ENCODE measurements at places on chromosomes 7 and 10. TPM values are rescaled to one million over a fixed set of nuclear protein-coding genes. Genes with fewer than 3 reads are reported as not detected.

Gene PILRA
- total RNA-seq = 52.3 TPM

Gene SYPL1
- total RNA-seq = 93.1 TPM

Gene ITGB8
- total RNA-seq = 11.0 TPM

- no peak for DNase-seq
- H3K27ac ChIP-seq = peak overlapping the region; percentile 60
- no peaks in the 10 kb centered on the region for H3K36me3 ChIP-seq
- no peak overlapping the region for H3K4me3 ChIP-seq
- H3K27me3 ChIP-seq = no peaks in the 10 kb centered on the region
- peaks cover 18% of the 10 kb centered on the region for H3K4me1 ChIP-seq
Measured at GRCh38 chr10:70164163-70164562, 6.2 kb downstream of the SAR1A start.

DNA sequence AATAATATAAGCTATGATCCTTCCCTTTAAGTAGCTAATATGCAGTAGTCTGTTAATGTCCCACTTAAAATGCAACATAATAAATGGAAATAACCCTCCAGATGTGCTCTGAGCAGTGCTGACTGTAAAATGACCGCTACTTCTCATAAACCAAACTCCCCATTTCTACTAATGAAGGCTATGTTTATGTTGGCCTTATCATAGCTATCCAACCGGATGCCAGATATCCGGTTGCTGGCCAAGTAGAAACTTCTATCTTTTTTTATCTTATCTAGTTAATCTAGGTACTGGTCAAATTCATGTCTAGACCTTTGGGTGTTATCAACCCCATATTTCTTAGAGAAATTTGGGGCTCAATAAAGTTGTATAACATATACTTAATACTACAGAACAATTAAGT lies 56.6 kb downstream of the CHRM2 start:
- H3K4me3 ChIP-seq = no peak overlapping the region
- no peaks in the 10 kb centered on the region for H3K27me3 ChIP-seq
- no peaks in the 10 kb centered on the region for H3K36me3 ChIP-seq
- H3K27ac ChIP-seq = no peak overlapping the region

DNA sequence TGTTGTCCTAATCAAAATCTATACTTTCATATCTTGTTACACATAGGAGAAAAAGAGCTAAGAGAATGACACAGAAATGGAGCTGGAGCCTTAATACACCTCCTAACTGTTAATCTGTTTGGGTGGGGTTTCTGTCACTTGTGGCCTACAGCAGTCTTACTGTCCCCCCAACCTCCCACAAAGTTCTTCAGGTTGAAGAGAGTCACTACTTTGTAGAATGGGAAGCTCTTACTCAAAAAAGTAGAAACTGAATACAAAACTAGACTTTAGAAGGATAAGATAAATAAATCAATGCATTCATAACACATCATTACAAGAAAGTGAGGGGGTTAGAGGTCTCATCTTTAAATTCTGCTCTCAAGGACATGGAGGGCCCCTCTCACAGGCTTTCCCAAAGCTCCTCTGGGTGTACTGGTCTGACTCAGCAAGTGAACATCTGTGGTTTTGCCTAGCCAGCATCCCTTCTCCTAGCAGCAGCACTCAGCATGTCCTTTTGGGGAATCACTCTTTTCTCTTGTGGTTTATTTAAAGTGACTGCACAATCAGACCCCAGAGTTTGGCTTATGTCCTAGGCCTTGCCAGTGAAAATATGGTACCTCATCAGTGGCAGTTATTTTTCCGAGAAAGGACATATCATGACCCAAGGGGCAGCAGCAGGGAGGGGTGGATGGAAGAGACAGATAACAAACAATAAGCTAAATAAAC lies 2.0 kb upstream of the BLVRA start:
- H3K4me3 ChIP-seq = no peak overlapping the region
- H3K36me3 ChIP-seq = no peaks in the 10 kb centered on the region
- H3K27ac ChIP-seq = no peak overlapping the region

DNA sequence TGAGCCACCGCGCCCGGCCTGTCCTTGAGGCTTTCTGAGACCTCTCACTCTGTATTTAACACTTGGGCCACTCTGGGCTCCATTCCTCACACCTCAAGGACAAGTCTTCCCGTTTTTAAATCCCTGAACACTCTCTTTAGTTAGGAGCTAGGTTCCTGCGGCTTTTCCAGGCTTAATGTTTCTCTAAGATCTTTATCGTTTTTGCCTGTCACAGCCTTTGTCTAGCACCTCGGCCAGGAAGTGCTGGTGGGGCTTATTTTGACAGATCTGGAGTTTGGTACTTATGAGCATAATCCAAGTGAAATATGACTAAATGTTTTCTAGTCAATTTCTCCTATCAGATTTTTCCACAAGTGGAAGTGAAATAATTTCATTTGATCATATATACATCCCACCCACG lies 186.6 kb downstream of the DPY19L1 start:
- no peak overlapping the region for H3K27ac ChIP-seq
- H3K27me3 ChIP-seq = no peaks in the 10 kb centered on the region
- H3K4me1 ChIP-seq = no peaks in the 10 kb centered on the region
- no peak overlapping the region for H3K4me3 ChIP-seq
- DNase-seq = no peak

DNA sequence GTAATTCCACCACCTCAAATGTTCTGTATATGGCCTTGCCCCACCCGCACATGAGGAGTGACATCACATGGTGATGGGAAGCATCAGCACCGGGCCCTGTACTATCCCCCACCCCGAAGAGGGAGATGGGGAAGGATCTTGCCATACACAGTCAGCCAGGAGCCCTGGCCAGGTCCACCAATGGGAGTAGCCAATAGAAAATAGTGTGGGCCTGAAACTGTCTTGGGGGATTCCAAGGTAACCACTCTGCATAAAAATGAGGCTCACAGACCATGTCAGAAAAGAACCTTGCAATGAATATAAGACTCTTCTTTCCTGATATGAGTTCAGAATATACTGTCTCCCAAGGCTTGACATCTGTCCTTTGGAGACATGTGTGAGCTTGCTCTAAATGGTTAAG lies 51.1 kb downstream of the ADRB1 start:
- H3K27ac ChIP-seq = no peak overlapping the region
- H3K4me1 ChIP-seq = no peaks in the 10 kb centered on the region
- DNase-seq = no peak
- H3K36me3 ChIP-seq = no peaks in the 10 kb centered on the region
- H3K4me3 ChIP-seq = no peak overlapping the region
- peaks cover 2% of the 10 kb centered on the region for H3K27me3 ChIP-seq
